Fibroblast of lung (primary cell): ENCODE measurements at places on chromosomes 1 and 21. TPM values are rescaled to one million over a fixed set of nuclear protein-coding genes. Genes with fewer than 3 reads are reported as not detected.

TTLL10 gene
- under 0.01 TPM in 1 of 2 replicates, not detected in the other for total RNA-seq

GRCh38 chr21:42228709-42229220 is 9.8 kb downstream of the ABCG1 start:
- no peak for DNase-seq

- DNase-seq: no peak
These were observed at the start of gene TAS1R1 for GRCh38 chr1:6554907-6555778. Gene TAS1R1 (plus strand): TSS chr1:6555307. CDS start chr1:6555374, 67 bp downstream.

- DNase-seq: no peak
These were observed 45.1 kb downstream of the ATP2B4 start for GRCh38 chr1:203671521-203672278.

GRCh38 chr1:23594927-23595353 is 35.6 kb upstream of the ID3 start:
- DNase-seq: no peak

GRCh38 chr1:192713921-192714320 is 78.0 kb downstream of the RGS13 start:
- DNase-seq: no peak

NPPB gene
- not detected in 2 replicates for total RNA-seq

DNA sequence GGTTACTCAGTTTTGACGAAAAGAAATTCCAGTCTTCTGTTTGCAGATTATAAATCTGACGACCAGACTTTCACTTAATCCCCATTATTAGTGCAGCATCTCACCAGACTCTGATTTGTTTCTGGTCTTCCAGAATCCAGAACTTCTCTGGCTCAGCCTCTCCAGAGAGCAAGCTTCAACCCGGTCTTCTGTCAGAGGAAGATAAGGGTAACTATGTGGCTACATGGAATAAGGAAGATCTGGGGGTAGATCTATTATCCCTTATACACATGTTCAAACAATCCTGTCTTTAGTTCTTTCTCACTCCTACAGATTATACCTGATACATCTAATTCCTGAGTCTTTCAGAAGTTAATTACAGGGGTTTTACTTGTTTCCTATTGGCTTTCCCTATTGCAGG is 9.9 kb downstream of the PHTF1 start:
- DNase-seq: no peak

- no peak for DNase-seq
These were observed 1.7 kb upstream of the CGN start for GRCh38 chr1:151509350-151510019.

GRCh38 chr21:43864962-43865539 is at the start of gene AGPAT3:
Gene AGPAT3 (plus strand): TSS chr21:43865223. CDS start chr21:43959682, 94,459 bp downstream.
- DNase-seq: no peak

GRCh38 chr1:102420034-102420433 is 423.3 kb upstream of the OLFM3 start:
- no peak for DNase-seq
